A549 treated with RU486 at 1 μM for 4 hours (cell line): ENCODE measurements at places on chromosomes 7 and 10. TPM values are rescaled to one million over a fixed set of nuclear protein-coding genes. Genes with fewer than 3 reads are reported as not detected.

Gene SPOCK2
- total RNA-seq, result 0.17 to 0.46 TPM (median 0.35 TPM) in 5 replicates

Gene AGAP4
- total RNA-seq, result 4.5 to 9.4 TPM (median 7.5 TPM) in 5 replicates

Gene WEE2
- not detected in 5 replicates for total RNA-seq

Gene SPAM1
- total RNA-seq, result not detected in 5 replicates

Gene GIMAP4
- not detected in 5 replicates for total RNA-seq

Gene MYL10
- total RNA-seq, result not detected in 5 replicates

Gene C10orf67
- total RNA-seq, result 0.03 to 0.24 TPM (median 0.13 TPM) in 4 of 5 replicates, not detected in the other

Gene FGFBP3
- 1.8 to 3.1 TPM (median 2.7 TPM) in 5 replicates for total RNA-seq

Gene GPR26
- not detected in 5 replicates for total RNA-seq

Gene ENKUR
- 0.20 to 0.41 TPM (median 0.22 TPM) in 4 of 5 replicates, not detected in the other for total RNA-seq
